ENCODE measurements at places on chromosomes 4 and X.

GRCh38 chr4:48153791-48154550, 19.9 kb upstream of the TXK start:
- no peak for DNase-seq

GRCh38 chrX:39096599-39096998, 295.3 kb downstream of the MID1IP1 start:
- DNase-seq = no peak

- peak; percentile 3 for DNase-seq
Observed at GRCh38 chrX:19799319-19800182, 87.8 kb downstream of the SH3KBP1 start.

DNA sequence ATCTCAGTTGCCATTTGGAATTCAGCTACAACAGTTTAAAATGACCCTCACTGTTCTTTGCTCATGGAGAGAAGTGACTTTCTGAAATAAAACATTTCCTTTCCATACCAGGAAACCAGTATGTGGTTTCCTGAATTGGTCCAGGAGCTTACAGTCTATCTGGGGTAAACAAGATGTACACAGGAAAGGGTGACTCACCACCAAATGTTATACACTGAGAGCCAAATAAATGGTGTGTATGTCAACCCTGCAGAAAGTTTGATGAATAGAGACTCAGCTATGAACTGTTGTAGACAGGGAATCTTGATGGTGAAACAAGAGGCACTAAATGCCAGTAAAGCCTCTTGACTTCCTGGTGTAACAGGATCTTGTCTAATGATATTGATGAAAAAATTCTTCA, 100.4 kb downstream of the HS6ST2 start:
- DNase-seq = no peak

- no peak for DNase-seq
Observed at GRCh38 chrX:9130031-9130430, 96.1 kb upstream of the FAM9B start.

DNA sequence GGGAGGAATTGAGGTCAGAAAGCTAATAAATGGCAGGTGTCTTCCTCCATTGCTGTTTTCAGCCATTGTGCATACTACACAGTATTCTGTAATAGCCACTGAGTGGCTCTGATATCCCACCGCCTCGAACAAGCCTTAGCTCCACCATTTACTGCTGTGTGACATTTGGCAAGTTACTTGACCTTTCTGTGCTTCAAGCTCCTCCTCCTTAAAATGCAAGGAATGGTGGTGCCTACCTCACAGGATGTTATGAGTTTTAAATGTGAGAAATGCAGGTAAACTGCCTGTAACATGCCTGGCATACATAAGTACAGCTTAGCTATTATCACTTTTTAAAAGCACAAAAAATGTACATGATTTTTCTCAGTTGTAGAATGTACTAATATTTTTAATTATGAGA, 421.0 kb downstream of the MAPK10 start:
- DNase-seq = no peak

GRCh38 chr4:11537846-11538245, 109.2 kb upstream of the HS3ST1 start:
- DNase-seq = no peak

DNA sequence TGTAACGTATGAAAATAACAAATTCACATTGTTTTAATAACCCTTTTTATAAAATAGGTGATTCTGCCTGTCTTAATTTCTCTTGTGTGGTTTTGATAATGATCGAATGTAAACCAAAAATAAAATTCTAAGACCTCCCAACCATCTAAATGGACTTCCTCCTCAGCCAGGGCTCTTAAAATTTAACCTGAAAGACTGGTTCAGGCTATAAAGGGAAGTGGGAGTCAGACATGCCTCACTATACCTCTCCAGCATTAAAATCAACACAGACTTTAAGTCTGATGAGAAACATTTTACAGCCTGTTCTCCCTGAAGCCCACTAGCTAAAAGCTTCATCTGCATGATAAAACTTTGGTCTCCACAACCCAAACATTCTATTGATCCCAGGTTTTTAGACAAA, 97.6 kb upstream of the STIM2 start:
- DNase-seq = no peak

DNA sequence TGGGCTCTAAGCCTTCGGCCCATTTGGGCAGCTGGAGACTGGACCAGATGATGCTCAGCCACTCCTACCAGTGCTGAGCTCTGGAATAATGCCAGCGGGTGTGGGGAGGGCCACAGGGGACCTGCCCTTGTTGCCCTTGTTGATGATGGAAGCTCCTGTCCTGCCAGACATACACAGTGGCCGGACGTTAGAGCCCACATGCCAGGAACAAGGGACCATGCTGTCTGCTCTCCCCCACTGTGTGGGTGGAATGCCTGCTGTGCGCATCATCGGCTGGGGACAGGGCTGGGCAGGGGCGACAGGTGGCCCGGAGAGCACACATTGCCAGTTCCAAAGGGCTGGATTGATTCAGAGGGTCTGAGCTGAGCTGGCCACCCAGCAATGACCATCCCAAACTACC, 2.0 kb downstream of the ABLIM2 start:
- DNase-seq = no peak

GRCh38 chrX:2316534-2316933, 184.2 kb downstream of the DHRSX start:
- no peak for DNase-seq

GRCh38 chr4:7382634-7383014, 52.1 kb downstream of the PSAPL1 start:
- no peak for DNase-seq

- DNase-seq = no peak
Observed at GRCh38 chr4:76744241-76744921, 153.6 kb downstream of the SOWAHB start.

GRCh38 chr4:98828801-98829200, 100.1 kb downstream of the EIF4E start:
- no peak for DNase-seq

All from NCI-H774 (cell line).